ENCODE measurements at places on chromosomes 4 and X.

GRCh38 chrX:124392794-124393193, 46.4 kb downstream of the SH2D1A start:
- DNase-seq = no peak

- no peak for DNase-seq
Observed at GRCh38 chrX:53714580-53715345, 28.2 kb upstream of the HUWE1 start.

GRCh38 chr4:113785781-113786180, 24.2 kb upstream of the CAMK2D start:
- no peak for DNase-seq

GRCh38 chrX:2374086-2374485, 126.7 kb downstream of the DHRSX start:
- DNase-seq = no peak

DNA sequence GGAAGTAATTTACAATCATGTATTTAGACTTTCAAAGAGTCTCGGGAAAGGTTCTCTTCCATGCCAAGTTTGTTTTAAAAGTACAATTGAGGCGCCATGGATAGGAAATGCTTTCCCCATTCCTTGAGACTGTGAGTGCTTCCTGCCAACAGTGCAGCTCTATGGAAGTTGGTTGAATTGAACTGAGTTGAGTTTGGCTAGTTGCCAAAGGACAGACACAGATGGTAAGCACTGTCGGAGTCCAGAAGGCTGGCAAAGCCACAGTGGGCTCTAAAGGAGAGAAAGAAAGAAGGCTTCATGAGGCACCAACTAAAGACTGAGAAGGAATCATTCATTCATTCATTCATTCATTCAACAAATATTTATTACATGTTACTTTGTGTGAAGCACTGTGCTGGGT, 4.3 kb upstream of the KCNE5 start:
- DNase-seq = no peak

GRCh38 chr4:121773883-121774282, 8.9 kb upstream of the SMIM43 start:
- no peak for DNase-seq

- DNase-seq = no peak
Observed at GRCh38 chrX:9555354-9555753, 90.5 kb downstream of the TBL1X start.

DNA sequence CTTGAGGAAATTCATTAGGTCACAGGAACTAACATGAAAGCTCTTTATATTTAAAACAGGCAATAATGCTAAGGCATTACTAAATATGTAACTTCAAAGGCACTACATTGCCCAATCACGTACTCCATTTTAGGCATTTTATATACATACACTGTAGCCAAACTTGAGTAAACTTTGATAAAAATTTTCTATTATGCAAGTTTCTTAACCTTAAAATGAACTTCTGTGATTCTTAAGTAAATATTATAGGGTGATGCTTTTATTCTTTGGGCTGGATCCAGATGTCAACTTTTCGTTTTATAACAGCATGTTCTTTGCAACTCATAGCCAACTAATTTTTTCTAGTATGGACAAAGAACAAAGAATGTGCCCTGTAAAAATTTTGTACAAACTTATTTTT, 28.3 kb upstream of the MAP9 start:
- DNase-seq = no peak

DNA sequence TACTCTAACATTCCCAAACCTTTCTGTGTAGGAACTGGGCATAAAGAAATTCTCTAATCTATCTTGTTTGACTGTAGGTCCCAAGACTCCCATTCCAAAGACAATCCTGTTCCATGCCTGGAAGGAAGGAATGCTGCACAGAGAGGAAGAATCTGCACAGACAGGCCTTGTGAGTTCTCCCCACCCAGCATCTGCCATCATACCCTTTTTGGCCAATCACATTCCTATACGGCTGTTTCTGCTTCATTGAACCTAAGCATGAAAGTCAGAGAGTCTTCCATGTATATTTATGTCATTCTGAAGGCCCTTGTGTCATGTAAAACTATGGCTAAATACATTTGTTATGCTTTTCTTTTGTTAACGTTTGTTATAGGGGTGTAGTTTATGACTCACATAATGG, 667.7 kb upstream of the IGFBP7 start:
- no peak for DNase-seq

- DNase-seq = no peak
Observed at GRCh38 chr4:189177130-189177529, 763.5 kb upstream of the FRG1 start.

GRCh38 chrX:22952010-22952409, 47.8 kb upstream of the DDX53 start:
- DNase-seq = no peak

DNA sequence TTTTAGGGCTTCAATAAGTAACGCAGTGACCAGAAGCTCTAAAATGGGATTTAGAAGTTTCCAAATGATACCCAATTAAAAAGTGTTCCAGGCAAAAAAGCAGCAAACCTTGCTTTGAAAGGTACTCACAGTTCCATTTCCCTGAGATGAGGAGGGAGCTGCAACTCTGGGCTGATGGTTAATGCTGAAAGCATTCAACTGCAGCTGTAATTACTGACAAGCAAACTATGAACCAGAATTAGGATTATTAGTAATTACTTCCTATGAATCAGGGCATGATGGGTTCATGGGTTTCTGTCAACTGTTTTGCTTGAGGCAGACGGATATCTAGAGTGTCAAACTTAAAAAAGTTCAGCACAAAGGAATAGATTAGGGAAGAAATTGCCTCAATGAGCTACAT, 357.4 kb downstream of the STIM2 start:
- DNase-seq = no peak

DNA sequence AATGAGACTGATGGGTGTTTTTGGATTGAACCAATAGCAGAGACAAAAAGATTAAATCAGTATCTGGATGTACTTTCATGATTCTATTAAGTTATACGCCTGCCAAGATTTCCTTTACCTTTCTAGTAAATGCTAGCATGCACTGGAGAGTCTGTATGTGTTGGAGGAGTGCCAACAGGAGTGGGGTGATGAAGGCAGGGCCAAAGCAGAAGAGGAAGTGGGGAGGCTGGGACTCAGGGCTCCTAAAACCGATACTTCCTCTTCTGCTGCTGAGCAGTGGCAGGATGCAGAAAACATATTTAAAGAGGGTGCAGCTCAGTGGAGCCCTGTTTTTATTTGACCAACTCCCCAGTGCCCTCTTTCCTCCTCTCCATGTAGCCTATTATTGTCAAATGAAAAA, 5.6 kb downstream of the CYSLTR1 start:
- DNase-seq = peak; percentile 5

GRCh38 chr4:147123146-147123545, 177.5 kb upstream of the TTC29 start:
- no peak for DNase-seq

Data from GM12892 (cell line).